ENCODE measurements at places on chromosomes 2 and 18. TPM values are rescaled to one million over a fixed set of nuclear protein-coding genes. Genes with fewer than 3 reads are reported as not detected.

Gene C1QL2
- not detected for total RNA-seq

Gene AFF3
- total RNA-seq = 6.8 TPM

GRCh38 chr2:182379241-182379640 is 47.6 kb downstream of the PDE1A start:
- no peak for DNase-seq

Gene RUFY4
- not detected for total RNA-seq

DNA sequence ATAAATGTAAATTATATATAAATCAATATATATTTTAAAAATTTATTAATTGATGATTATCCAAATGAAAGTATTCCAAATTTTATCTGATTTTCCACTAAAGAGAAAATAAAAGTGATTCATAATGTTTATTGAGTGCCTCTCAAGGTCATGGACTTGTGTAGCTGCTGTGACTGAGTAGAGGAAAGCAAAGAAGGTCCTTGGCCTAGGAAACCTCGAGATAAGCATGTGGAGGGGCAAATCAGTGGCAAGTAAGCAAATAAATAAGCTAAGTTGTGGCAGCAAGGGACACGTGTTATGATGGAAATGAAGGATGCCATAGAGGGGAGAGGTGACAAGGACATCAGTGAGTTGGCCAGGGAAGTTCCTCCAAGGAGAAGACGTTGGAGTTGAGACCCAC is 866.1 kb upstream of the ID2 start:
- no peak for DNase-seq

DNA sequence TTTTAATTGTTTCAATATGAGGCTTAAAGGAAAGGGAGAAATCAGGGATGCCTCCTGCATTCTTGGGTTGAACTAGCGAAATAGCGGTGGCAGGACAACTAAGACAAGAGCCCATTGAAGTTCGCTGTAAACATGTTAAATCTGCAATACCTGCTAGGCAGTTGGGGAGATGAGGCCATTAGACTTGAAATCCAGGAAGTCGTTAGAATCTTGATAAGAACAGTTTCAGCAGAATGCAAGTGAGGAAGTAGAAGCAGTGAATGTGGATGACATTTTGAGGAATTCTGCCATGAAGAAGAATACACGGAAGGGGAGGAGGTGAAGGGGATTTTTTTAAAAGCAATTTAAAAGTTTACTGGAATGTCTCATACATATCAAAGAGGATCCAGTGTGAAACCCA is 109.7 kb downstream of the LPIN1 start:
- DNase-seq = no peak

DNA sequence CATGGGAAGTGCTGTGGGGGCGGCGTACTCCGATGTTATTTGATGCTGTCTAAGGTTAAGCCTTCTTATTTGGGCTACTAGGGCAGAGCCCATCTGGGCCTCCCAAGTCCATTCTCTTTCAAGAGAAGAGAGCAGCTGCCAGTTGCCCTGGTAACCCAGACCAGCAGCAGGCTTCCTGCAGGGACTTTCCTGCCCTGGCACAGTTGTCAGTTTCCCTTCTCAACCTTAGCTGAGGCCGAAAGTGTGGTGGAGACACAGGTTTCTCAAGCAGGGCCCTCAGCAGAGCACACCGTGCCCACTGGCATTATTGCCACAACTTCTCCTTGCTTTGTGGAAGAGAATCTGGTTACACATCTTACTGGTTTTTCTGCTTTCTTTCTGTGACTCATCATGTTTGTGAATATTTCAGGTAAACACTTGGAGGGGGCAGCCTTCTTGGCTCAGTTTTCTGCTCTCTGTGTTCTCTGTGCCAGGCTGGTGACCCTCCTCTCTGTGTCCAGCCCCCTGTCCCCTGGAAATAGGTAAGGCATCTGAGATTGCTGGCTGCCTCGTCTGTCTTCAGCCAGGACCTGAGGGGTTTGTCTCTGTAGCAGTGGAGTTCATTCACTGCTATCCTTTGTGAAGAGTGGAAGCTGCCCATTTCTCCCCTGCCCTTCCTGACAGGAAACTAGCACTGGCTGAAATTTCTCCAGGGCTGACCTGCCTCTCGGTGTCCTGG is 111.0 kb downstream of the B3GNT2 start:
- DNase-seq = no peak

- DNase-seq = no peak
These were observed 1311.0 kb upstream of the FAM98A start for GRCh38 chr2:34909992-34910705.
